Right lobe of liver (tissue), 6 donors: ENCODE measurements at places on chromosomes 7 and 10. TPM values are rescaled to one million over a fixed set of nuclear protein-coding genes. Genes with fewer than 3 reads are reported as not detected.
A peak's percentile ranks its signal among the peaks of the same experiment; 100 is the strongest.

The DCLRE1A gene
- total RNA-seq, result 7.1 TPM

The PTER gene
- total RNA-seq, result 9.1 TPM

The TEX47 gene
- total RNA-seq, result not detected

The RADIL gene
- not detected for total RNA-seq

The NUDT13 gene
- total RNA-seq, result 1.8 TPM

The ALKBH4 gene
- total RNA-seq, result 5.5 TPM

The ITGA8 gene
- total RNA-seq, result 0.18 TPM

The GIMAP8 gene
- 2.7 TPM for total RNA-seq

GRCh38 chr7:41416208-41416595 lies 286.7 kb downstream of the INHBA start:
- no peak for DNase-seq
- no peaks in the 10 kb centered on the region for H3K36me3 ChIP-seq
- H3K4me3 ChIP-seq, result no peak overlapping the region
- H3K27ac ChIP-seq, result peak overlapping the region; percentile 69

DNA sequence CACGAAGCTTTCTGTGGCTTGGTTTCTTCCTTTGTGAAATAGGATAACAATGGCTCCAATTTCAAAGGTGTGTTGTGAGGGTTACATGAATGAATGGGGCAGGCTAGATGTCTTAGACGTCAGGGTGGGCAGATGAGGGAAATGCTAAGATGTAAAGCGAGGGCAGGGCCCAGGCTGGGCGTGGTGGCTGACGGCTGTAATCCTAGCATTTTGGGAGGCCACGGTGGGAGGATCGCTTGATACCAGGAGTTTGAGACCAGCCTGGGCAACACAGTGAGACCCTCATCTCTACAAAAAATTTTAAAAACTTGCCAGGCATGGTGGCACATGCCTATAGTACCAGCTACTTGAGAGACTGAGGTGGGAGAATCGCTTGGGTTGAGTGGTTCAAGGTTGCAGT lies 607.7 kb upstream of the FOXK1 start:
- H3K4me3 ChIP-seq, result no peak overlapping the region
- no peak for DNase-seq
- H3K36me3 ChIP-seq, result no peaks in the 10 kb centered on the region
- H3K4me1 ChIP-seq, result no peaks in the 10 kb centered on the region

- no peaks in the 10 kb centered on the region for H3K27me3 ChIP-seq
- no peak overlapping the region for H3K4me3 ChIP-seq
- H3K4me1 ChIP-seq, result no peaks in the 10 kb centered on the region
- H3K27ac ChIP-seq, result no peak overlapping the region
- DNase-seq, result no peak
Observed at GRCh38 chr7:82605247-82605864, 161.8 kb upstream of the CACNA2D1 start.

GRCh38 chr7:79285756-79286155 lies 167.7 kb downstream of the MAGI2 start:
- H3K4me1 ChIP-seq, result no peaks in the 10 kb centered on the region
- no peaks in the 10 kb centered on the region for H3K27me3 ChIP-seq
- no peak for DNase-seq
- H3K36me3 ChIP-seq, result no peaks in the 10 kb centered on the region

DNA sequence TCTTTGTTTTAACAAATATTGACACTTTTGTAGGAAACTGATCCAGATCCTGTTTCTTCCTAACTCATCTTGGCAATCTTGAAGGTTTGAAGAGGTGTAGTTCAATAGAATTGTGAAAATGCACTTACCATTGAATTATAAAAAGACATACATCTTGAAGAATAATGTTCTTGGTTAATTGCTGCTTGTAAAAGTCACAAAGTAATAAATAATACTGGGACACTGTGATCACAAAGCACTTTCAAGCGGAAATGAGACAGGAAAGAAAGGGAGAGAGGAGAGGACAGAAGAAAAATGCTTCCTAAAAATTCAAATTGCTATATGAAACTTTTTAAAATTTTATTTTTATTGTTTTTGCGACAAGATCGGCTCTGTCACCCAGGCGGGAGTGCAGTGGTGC lies 15.2 kb upstream of the NFE2L3 start:
- H3K36me3 ChIP-seq, result no peaks in the 10 kb centered on the region
- H3K4me3 ChIP-seq, result no peak overlapping the region
- H3K4me1 ChIP-seq, result no peaks in the 10 kb centered on the region
- no peak overlapping the region for H3K27ac ChIP-seq

DNA sequence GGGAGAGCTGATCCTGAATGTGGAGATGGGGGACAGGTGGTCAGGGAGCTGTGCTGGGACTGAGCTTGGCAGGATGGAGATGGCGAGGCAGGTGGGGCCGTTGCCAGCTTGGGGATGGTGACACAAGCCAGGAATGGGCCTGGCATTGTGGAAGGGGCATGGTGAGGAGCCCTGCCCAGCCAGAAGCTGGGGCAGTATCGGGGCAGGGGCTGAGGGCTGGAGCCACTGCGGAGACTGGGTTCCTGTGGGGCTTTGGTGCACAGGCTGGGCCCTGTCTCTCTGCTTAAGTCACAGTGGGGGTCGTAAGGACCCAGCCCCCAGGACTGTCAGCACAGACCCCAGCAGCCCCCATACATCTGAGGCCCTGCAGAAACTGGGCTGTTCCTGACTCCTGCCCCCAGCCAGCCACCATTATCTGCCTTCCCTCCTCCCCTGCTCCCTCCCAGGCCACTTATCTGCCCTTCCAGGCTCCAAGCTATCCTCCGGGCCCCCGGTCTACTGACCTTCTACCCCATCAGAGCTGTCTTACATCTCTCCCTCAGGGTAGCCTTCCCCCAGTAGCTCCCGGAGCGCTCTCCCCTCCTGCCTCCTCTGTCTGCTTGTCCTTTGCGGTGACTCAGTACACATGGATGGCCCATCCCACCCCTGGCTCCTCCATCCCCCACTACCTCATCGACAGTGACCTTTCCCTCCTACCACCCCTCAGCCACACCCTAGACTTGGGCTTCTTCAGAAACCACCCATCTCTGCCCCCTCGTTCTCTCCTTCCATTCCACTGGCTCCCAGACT lies 44.2 kb downstream of the PPIF start:
- no peak overlapping the region for H3K4me3 ChIP-seq
- no peaks in the 10 kb centered on the region for H3K4me1 ChIP-seq
- no peak overlapping the region for H3K27ac ChIP-seq
- H3K27me3 ChIP-seq, result no peaks in the 10 kb centered on the region

DNA sequence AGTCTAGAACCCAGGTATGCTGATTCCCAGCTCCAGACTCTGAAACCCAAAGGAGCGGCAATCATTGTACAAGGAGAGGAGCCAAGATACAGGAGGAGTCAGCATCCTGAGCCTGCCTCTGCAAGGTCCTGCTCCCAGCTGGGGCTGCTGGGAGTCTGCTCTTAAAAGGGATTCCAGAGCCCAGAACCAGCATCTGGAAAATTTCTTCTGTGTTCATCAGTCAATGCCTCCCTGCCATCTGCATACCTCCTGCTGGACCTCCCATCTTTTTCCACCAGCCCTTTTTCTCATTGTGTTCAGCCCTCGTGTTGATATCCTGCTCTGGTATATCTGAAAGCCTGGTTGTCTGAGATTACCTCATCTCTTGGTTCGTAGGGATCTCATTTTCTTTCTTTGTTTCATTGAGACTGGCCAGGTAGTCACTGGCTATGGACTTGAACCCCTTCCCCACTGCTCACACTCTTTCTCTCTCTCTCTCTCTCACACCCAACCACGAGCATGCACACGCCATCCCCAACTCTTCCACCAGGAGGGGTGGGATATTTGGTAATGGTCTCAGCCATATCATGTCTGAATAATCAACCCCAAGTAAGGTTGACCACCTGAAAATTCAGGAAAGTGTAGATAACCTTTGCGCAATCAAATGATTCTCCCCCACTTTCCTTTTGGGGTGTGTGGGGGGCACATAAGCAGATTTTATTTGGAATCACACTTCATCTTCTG lies 608.8 kb downstream of the LRMDA start:
- H3K4me1 ChIP-seq, result no peaks in the 10 kb centered on the region
- H3K4me3 ChIP-seq, result no peak overlapping the region
- H3K36me3 ChIP-seq, result no peaks in the 10 kb centered on the region
- H3K27ac ChIP-seq, result no peak overlapping the region

DNA sequence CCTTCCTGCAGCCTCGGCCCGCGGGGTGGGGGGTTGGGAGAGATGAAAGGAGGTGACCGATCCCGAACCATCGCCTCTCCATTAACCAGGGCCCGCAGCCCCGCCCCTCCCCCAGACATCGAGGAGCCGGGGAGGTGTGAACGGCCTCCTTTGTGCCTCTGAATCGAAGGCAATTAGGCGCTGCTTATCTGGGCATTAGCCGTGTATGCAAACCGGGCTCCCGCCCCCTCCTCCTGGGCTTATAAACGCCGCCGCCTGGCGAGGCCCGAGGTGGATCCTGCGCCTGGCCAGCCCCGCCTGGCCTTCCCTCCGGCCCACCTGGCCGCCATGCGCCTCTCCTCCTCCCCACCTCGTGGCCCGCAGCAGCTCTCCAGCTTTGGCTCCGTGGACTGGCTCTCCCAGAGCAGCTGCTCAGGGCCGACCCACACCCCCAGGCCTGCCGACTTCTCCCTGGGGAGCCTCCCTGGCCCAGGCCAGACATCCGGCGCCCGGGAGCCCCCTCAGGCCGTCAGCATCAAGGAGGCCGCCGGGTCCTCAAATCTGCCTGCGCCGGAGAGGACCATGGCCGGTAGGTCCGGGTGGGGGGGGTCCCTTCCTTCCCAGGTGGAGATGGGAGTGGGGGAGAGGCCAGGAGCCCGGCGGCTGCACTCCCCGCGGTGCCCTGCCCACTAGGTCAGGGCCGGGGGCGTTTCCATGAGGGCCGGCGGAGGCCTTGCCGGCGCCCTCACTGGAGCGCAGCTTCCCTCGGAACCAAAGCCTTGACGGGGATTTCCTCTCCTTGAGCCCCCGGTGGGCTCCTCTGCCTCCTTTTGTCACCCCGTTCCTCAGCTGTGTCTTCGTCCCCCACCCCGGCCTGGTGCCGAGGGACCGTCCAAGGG lies at the start of gene VENTX:
Gene VENTX (plus strand): TSS at position 268 of the 878 bp plus-strand sequence. CDS start 60 bp downstream, at position 328.
- no peaks in the 10 kb centered on the region for H3K36me3 ChIP-seq
- DNase-seq, result no peak
- H3K27ac ChIP-seq, result no peak within 1 kb of the TSS

- H3K4me1 ChIP-seq, result no peaks in the 10 kb centered on the region
- H3K4me3 ChIP-seq, result no peak overlapping the region
- no peak overlapping the region for H3K27ac ChIP-seq
- DNase-seq, result peak; percentile 30
- H3K36me3 ChIP-seq, result peaks cover 11% of the 10 kb centered on the region
Observed at GRCh38 chr10:114544045-114544659, 113.9 kb downstream of the ABLIM1 start.

GRCh38 chr10:103812432-103812831 lies 42.9 kb downstream of the SH3PXD2A start:
- no peaks in the 10 kb centered on the region for H3K36me3 ChIP-seq
- peak; percentile 63 for DNase-seq
- H3K27ac ChIP-seq, result peak overlapping the region; percentile 7

DNA sequence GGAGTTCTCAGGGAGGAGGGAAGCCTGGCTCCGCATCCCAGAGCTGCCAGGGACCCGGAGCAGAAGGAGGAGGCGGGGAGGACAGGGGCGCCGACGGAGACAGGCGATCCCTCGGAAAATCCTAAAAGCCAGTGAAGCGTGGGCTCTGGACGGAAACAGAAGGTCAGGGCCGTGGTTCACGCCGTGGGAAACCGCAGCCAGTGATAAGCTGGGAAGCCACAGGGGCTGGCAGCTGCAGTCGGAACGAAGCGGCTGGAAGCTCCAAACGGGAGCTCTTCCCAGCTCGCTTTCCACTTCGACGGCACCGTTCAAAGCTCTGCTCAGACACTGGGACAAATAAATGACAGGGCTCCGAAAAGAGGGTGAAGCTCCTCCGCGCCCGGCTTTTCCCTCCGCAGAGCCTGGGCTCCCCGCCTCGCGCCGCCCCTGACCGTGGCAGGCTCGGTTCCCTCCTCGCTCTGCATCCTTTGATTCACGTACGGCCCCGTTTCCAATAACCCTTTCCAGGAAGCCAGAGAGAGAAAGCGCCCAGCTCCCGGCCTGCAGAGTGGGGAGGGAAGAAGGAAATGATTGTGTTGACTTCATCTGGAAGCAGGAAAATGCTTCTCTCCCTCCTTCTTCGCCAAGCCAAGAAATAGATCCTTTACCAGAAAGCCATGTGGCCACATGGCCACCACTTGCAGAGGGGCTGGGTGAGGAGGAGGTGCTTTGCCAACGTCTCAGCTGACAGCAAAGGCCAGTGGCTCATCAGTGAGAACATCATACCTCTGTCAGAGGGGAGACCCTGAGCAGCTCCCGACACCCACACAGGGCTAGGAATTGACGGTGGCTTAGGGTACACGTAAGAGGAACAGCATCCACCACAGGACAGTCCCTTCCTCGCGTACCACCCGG lies 57.4 kb downstream of the ADRB1 start:
- H3K36me3 ChIP-seq, result no peaks in the 10 kb centered on the region
- no peak overlapping the region for H3K27ac ChIP-seq
- H3K4me3 ChIP-seq, result peak overlapping the region; percentile 37
- H3K27me3 ChIP-seq, result no peaks in the 10 kb centered on the region
- no peaks in the 10 kb centered on the region for H3K4me1 ChIP-seq
- peak; percentile 35 for DNase-seq

- no peak overlapping the region for H3K4me3 ChIP-seq
- H3K27ac ChIP-seq, result no peak overlapping the region
- H3K36me3 ChIP-seq, result no peaks in the 10 kb centered on the region
- no peaks in the 10 kb centered on the region for H3K27me3 ChIP-seq
- no peak for DNase-seq
Observed at GRCh38 chr10:114801411-114801813, 20.2 kb upstream of the FHIP2A start.

GRCh38 chr7:12800486-12800885 lies 113.1 kb downstream of the ARL4A start:
- H3K27me3 ChIP-seq, result no peaks in the 10 kb centered on the region
- H3K4me1 ChIP-seq, result no peaks in the 10 kb centered on the region
- H3K27ac ChIP-seq, result no peak overlapping the region
- no peak overlapping the region for H3K4me3 ChIP-seq
- DNase-seq, result no peak
- no peaks in the 10 kb centered on the region for H3K36me3 ChIP-seq

GRCh38 chr7:136009488-136010079 lies 32.4 kb upstream of the MTPN start:
- H3K36me3 ChIP-seq, result no peaks in the 10 kb centered on the region
- no peak overlapping the region for H3K4me3 ChIP-seq

GRCh38 chr7:116802746-116803152 lies 59.6 kb upstream of the CAPZA2 start:
- DNase-seq, result no peak
- no peak overlapping the region for H3K4me3 ChIP-seq
- H3K27me3 ChIP-seq, result no peaks in the 10 kb centered on the region
- no peak overlapping the region for H3K27ac ChIP-seq
- peaks cover 34% of the 10 kb centered on the region for H3K4me1 ChIP-seq

- no peaks in the 10 kb centered on the region for H3K27me3 ChIP-seq
- no peak overlapping the region for H3K4me3 ChIP-seq
- no peak for DNase-seq
- H3K36me3 ChIP-seq, result no peaks in the 10 kb centered on the region
- H3K4me1 ChIP-seq, result no peaks in the 10 kb centered on the region
- no peak overlapping the region for H3K27ac ChIP-seq
Observed at GRCh38 chr10:89431977-89432376, 17.6 kb downstream of the IFIT5 start.

DNA sequence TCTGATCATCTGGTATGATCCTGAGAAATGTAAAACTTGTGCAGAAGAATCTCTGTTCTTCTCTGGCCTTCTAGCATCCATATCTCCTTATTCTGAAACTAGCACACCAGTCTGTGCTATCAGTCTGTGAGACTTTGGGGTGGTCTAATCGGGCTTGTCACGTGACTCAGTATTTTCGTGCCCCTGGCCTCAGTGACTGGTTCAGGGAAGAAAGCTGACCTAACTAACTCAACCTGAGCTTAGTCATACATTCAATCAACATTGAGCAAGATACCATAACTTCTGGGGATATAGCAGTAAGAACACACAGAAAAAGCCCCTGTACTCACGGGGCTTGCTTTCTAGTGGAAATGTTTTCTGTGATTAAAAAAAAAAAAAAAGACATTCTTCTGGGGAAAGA lies 109.3 kb downstream of the DKK1 start:
- no peak for DNase-seq
- no peak overlapping the region for H3K4me3 ChIP-seq
- no peaks in the 10 kb centered on the region for H3K4me1 ChIP-seq
- H3K27me3 ChIP-seq, result no peaks in the 10 kb centered on the region
